Peyer's patch (tissue), 4 donors: ENCODE measurements at places on chromosomes 12 and 14. TPM values are rescaled to one million over a fixed set of nuclear protein-coding genes. Genes with fewer than 3 reads are reported as not detected.

GRCh38 chr14:50619569-50620141 lies 48.5 kb downstream of the SAV1 start:
- no peak for DNase-seq

IFNG-AS1 gene
- not detected for total RNA-seq

FAM181A gene
- total RNA-seq = not detected

DNA sequence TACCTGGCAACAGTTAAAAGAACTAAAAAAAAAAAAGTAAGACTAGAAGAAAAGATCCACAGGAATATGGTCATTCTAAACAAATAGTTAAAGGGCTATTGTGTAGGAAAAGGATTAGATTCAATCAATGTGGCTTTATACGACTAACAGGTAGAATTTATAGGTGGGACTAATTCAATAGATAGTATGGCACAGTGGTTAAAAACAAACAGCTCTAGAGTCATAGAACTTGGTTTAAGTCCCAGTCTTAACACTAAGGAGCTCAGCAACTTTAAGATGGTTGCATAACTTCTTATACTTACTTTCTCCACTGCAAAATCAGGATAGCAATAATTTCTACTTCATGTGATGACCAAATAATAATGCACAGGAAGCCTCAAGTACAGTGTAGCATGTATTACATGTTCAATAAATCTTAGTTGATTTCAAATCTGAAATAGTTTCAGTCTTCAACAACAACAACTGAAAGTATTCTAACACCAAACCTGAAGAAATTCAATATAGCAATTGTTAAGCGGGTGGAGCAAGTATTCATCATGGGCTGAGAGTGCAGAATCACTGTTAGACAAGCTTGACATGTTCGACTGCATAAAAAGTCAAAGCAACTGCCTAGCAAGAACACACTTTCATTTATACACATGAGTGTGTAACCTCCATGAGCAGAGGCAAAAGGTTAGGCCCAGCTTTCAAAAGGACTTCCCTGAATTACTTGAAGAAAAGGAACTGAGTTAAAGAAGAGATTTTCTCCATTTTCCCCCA lies 50.4 kb downstream of the ITPR2 start:
- no peak for DNase-seq

DNA sequence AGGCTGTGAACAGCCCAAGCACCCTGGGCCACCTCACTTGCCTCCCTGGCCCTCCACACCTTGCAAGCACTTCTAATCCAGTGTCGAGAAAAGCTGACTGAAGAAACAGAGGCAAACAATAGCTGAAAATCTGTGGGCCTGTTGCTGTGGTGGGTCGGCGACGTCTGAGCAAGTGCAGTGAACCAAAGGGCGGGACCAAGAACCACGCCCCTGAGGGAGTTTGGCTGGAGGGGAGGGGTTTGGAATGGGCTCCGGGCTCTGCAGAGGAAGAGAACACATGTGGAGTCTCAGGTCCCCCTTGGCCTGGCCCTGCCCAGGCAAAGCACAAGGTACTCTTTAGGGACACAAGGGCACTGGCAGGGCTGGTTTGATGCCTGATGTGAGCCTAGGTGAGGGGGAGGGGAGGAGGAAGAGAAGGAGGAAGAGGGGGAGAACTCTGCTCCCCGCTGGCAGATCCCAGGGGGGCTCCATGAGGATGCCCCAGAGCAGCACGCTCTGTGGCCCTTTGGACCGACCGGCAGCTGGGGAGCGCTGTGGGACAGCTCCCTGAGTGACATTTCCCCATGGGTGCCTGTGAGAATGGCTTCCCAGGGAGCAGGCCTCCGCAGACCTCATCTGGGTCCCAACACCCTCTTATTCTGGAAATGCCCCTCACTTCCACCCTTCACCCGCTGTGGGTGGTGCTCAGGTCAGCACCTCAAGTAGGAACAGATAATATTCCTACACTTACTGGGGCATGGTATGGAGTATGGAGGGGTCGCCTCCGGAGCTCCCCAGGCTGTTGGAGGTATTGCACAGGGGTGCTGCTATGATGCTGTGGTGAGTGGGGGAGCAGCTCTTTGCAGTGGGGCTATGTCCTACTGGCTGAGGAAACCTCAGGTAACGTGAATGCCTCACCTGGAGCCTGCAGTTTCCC lies 85.5 kb downstream of the CPSF2 start:
- no peak for DNase-seq
